Islet precursor cell (in vitro differentiated cells): ENCODE measurements at places on chromosomes 2 and 18.

GRCh38 chr2:41828052-41828643 lies 219.7 kb upstream of the PKDCC start:
- DNase-seq: no peak

DNA sequence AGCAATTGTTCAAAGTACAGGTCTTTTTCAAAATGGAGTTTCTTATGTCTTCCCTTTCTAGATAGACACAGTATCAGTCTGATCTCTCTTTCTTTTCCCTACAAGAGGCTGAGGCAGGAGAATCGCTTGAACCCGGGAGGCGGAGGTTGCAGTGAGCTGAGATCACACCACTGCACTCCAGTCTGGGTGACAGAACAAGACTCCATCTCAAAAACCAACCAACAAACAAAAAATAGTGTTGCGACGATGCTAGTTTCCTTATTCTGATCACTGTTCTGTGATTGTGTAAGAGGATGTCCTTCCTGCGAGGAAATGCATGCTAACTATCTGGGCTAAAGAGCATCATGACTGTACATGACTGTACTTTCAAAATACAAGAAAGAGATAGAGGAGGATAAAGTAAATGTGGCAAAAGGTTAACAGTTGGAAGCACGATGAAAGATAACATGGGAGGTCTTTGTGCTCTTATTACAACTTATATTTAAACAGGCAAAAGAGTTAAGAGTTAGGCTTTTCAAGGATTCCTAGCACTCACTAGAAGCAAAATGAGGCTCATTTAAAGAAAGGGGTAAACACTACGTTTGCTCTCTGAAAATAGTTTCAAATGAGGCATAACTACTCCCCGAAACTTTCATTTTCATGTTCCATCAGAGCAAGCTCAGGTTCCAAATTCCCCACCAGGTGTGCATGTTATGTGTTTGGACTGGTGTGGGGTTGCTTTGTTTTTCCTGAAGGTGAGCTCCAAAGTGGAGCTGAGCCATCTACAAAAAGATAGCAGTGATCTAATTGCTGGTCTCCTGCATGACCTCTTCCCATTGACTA lies 23.8 kb downstream of the SOWAHC start:
- no peak for DNase-seq

GRCh38 chr2:218505754-218506371 lies 62.3 kb downstream of the USP37 start:
- no peak for DNase-seq

- peak; percentile 31 for DNase-seq
These were observed 158.0 kb upstream of the ALKAL2 start for GRCh38 chr2:445896-446295.

DNA sequence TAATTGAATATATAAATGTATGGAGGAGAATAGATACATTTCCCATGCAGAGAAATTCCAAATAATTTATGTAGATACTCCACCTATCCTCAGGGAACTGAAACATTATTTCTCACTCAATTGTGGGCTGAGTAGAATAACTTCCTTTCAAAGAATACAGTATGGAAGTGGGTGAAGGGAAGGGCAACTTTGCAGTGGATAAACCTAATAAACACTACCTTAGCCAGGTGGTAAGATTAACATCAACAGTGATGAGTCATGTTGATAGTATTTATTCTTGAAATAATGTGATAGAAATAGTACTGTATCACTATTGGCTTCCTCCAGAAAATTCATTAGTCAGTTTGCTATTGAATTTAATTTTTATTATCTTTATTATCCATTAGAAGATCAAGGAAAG lies 716.4 kb upstream of the CHAC2 start:
- DNase-seq: no peak

DNA sequence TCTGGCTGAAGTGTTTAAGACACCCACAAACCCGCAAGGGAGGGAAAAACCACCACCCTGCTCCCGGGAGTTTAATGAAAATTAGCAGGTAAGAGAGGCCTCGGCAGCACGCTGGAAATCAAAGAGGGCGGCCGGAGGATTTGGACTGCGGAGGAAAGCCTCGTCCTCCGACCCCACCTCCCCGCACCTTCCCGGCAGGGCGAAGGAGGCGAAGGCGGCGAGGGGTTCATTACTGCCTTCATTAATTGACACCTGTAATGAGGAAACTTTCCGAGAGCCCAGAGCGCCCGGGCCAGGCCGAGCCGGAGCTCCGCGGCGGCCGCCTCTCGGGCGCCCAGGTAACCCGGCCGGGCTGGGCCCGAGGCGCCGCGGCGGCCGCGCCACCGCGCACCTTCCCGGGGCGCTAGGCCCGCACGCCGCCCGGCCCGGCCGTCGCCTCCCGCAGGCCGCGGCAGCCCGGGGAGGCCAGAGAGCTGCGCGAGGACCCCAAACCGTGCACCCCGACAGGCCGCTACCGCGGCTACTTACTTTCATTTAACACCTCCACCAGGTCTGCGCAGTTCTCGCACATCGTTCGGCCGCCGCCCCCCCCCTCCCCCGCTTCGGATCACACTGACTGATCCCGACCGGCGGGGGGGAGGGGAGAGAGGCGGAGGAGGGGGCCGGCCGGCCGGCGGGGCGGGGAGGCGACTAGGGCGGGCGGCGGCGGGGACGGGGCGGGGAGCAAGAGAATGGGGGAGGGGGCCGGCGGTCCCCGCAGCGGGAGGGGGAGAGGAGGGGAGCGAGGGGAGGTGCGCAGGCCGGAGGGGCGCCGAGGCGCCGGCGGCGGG lies 550 bp downstream of the USP34 start:
- peak; percentile 93 for DNase-seq

DNA sequence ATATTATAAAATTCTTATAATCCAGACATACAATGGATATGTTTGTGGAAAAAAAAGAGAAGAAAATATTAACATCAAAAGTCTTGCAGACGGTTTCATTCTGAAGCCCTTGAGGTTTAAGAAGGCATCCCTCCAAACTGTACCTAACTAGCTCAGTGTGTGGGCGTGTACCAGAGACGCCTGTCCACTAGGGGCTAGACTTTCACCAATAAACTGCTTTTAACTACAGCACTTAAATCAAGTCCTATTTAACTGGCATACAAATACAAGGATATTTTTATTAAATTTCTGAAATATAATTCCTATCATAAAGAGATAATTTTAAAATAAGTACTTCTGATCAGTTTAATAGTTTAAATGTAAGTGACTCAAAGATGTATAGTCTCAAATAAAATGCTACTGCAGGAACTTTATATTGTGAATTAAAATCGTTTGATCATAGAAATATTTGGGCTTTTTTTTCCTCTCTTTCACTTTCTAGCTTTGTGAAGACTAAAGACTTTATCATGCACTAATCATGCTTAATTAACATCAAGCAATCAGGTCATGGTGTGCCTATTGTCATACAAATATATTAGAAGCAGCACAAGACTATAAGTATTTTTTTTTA lies 437.7 kb downstream of the SATB2 start:
- no peak for DNase-seq

DNA sequence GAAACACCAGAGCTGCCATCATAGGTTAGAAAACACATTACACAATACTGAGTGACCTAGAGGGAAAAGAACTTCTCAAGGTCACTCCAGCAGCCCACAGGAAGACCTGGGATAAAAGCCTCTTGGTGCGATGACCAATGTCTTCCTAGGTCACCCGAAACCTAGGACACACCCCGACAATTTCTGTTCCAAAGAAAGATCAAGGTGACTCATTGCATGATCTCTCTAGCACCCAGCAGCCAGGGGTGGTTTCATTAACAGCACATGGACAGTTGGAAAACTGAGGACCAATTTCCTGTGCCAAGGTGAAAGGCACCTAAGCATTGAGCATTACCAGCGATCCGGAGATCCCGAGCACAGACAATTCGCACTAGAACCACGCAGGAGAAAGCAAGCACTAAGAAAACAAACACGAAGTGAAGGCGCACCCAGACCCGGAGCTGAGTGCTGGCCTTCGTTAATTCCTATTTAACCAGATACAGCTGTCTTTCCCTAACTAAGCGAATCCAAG lies 1.5 kb downstream of the CACNB4 start:
- no peak for DNase-seq

DNA sequence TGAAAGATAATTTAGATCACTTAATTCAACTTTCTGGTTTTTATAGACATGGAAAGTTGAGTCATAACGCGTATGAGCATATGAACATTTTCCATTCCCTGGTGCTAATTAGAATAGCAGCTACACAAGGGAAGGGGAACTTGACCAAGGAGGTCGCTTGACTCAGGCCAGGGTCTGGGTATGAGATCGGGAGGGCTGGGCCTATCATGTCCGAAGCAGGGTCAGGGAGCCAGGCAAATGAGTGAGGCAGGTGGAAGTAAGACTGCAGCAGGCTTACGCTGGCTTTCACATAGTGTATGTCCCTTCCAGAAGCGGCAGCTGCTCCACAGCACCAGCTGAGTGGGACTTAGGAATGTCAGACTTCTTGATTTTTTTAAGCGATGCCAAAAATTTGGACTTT lies 14.7 kb downstream of the RALB start:
- no peak for DNase-seq

- DNase-seq: no peak
These were observed 45.9 kb downstream of the FOSL2 start for GRCh38 chr2:28438532-28439063.

DNA sequence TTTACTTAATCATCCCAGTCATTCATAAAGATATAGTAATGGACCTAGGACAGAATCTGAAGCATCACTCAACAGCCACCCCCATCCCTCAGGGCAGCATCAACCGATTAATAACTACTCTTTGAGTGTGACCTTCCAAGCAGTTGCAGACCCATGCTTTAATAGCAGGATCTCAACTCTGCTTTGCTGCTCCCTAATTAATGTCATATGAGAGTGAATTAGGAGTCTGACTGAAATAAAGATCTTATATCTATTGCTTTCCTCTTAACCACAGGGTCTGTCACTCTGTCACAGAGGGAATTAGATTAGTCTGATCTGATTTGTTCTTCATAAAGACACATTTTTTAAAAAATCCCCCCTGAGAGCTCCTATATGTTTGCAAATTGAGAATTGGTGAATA lies 46.1 kb upstream of the LRP1B start:
- DNase-seq: no peak

GRCh38 chr2:64727013-64727767 lies 73.5 kb upstream of the SERTAD2 start:
- DNase-seq: no peak

DNA sequence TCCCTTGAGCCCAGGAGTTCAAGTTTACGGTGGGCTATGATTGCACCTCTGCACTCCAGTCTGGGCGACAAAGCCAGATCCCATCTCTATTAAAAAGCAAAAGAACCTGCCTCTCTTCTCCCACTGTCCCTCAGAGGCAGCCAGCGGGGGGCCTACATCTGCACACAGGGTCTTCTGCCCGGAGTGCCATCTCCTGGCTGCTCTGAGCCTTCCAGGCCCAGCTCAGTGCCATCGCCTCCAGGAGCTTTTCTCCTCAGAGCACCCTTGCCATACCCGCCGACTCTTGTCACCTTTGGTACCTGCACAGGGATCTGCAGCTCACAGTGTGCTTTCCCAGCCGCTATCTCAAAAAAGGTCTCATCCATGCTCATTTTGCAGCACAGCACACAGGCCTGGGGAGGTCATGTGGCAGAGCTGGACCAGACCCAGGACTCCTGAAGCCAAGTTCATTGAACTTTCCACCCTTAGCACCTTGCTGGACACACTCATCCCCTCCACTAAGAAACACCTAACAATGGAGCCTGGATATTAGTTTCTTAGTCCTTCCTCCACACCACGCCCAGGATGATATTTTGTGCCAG lies 186.3 kb downstream of the HAUS1 start:
- DNase-seq: no peak

DNA sequence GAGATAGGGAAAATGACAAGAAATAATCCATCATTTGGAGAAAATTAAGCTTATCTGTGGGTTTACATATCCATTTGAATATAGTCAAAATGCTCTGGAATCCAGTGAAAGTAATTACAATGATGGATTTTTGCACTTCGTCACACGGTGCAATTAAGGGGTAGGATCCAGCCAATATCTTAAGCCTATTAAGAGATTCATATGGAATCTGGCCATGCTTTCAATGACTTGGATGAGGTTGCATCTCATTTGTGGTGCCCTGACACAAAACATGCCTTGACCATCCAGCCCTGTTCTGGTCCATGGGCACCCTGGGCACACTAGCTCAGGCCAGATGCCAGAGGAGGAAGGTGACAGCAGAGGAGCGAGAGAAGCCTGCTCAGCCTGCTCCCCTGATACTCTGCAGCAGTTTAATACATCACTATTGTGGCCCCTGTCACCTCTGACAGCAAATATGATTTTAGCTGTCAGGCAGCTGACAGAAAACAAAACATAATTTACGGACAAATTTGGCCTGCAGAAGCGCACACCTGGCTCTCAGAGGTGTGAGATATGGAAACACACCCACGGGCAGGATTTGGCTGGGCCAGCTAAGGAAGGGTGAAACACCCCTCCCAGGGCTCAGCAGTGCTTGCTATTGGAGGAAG lies 94.1 kb upstream of the ST8SIA3 start:
- DNase-seq: no peak

GRCh38 chr2:7992612-7993602 lies 688.9 kb upstream of the ID2 start:
- DNase-seq: no peak

DNA sequence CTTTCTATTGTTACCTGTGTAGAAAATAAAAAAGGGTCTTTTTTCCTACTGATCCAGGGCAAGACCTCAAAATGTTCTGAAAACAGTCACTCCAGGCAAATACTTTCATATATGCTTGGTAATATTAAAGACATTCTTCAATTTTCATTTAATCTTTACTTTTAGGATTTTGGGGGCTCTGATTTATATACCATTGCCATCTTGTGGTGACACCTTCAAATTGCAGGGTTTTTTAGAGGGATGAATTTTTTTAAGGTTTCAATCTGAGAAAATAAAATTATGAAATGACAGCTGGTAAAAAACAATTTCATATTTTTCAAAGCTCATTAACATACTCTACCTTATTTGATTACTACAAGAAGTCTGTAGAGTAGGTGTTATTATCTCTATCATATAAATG lies 26.8 kb downstream of the MAPK4 start:
- no peak for DNase-seq

GRCh38 chr2:44805401-44806235 lies 135.9 kb upstream of the SIX3 start:
- DNase-seq: no peak

DNA sequence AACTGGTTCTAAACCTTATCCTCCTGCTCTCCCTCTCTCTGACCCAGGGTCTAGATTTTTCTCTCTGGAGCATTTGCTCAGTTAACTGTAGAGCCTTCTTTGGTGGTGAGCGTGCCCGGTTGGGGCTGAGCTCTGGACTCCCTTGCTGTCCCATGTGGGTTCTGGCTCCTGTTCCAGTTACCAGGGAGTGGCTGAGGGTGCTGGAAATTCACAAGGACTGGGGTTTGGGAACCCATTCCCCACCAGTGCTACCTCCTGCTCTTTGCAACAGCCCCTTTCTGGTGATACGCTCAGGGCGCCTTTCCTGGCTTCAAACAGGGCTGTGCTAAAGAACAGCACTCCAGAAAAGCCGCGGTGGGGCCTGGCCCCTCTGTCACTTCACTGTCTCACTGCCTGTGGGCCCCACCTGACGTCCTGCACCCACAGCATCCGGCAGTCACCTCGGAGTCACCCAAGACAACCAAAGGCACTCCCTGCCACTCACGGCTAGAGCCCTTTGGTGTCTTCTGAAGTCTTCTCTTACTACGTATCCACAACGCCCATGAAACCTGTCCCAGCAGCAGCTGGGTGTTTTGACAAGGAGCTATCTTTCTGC lies 41.3 kb downstream of the CAPN13 start:
- DNase-seq: no peak
